ENCODE measurements at places on chromosomes 6 and 20.

DNA sequence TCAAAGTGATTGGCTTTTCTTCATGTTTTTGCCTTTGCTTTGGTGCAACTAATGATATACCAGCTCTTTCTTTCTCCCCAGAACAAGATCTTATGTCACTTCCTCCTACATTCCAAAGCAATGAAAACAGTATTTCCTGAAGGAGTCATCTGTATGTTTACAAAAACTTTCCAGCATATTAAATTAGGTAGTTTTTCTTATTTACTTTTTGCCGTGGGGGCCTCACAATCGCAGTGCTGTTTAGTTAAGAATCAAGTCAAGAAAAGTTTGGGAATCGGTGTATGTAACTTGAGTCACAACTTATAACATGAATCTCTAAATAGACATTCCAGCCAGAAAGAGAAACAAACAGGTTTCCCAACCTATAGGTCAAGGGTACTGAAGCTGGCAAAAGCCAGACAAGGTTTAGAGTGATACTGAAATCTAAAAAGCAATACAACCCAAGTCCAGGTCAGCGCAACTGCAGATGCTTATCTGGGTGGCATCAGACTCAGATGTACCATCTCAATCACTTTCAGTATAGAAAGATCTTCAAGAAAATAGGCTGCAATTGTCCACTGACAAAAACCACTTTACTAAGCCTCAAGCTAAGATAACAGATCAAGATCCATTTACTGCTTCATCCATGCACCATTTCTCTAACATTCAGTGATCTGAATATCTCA is 63.6 kb downstream of the IPCEF1 start:
- DNase-seq: no peak

DNA sequence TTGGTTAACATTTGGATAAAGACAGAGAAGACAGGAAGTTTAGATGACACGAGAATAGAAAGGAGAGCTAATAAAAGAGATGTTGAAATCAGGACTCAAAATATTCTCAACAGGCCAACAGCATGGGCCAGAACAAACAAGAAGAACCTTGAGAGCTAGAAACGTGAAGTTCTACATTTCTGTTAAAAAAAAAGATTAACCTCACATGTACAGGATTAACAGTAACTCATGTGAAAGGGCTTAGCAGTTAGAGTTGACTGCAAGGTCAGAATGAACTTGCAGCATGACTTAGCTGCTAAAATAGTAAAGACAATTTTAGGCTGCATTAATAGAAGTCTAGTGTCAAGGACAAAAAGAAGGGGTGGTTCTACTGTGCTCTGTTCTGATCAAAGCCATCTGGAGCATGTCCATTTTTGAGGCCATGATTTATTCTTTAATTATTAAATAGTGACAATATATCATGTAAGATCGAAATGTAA is 331.1 kb upstream of the HSF2 start:
- no peak for DNase-seq

DNA sequence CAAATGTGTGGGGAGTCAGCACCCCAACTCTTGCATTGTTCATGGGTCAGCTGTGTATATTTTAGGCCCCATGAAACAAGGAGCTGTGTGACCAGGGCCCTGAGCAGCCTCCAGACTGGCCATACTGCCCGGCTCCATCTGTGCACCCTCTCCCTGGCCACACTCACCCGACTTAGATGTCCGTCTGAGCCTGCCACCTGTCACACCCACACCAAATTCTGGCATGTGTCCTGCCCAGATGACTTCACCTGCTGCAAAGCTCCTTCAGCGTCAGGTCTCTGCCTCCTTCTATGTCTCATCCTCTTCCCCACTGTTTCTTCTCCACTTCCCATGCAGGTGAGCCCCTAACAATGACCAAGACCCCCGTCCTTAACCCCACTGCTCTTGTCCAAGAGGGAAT is 88.1 kb upstream of the THBS2 start:
- no peak for DNase-seq

DNA sequence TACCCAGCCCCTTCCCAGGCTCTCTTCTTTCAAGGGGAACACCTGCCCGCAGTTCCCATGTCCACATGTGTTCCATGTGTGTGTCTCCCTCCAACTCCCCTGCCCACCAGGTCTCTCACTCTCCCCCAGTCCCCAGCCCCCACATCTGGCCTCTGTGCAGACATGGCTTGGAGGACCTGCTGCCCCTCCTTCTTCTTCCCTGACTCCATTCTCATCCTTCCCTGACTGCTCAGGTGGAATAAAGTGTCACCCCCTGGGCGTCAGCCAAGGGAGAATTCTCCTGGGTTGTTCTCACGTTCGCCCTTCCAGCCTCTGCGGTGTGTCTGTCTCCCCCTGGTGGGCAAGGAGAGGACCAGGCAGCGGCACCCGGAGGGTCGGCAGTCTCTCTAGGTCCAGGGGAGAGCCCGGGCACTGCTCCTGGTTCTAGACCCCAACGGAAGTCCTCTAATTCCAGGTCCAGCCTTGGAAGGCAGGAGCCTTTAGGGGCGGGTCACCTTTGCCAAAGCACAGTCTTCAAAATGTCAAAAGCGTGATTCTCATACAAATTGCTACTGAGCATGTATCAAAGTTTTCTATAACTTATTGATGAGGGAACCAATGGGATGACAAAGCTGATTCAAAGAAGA is 50.5 kb downstream of the EBF4 start:
- no peak for DNase-seq

DNA sequence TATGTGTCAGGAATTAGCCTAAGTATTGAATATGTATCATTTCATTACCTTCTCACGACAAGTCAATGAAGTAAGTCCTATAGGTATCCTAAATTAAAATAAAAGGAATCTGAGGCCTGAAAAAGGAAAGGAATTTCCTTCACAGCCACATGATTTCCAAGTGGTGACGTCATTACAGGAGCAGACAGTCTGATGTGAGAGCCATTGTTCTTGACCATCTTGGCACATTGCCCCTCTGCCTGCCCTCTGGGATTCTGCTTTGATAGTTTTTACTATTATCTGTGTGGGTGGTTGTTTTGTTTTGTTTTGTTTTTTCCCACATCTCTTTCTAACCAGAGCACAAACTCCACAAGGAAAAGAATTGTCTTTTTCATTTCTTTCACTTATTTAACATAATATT is 219.8 kb upstream of the UFL1 start:
- no peak for DNase-seq
